ENCODE measurements at places on chromosomes 11 and 22. TPM values are rescaled to one million over a fixed set of nuclear protein-coding genes. Genes with fewer than 3 reads are reported as not detected.

Gene KLHL22
- 19.4 TPM for total RNA-seq

Gene KCTD14
- 0.97 TPM for total RNA-seq

DNA sequence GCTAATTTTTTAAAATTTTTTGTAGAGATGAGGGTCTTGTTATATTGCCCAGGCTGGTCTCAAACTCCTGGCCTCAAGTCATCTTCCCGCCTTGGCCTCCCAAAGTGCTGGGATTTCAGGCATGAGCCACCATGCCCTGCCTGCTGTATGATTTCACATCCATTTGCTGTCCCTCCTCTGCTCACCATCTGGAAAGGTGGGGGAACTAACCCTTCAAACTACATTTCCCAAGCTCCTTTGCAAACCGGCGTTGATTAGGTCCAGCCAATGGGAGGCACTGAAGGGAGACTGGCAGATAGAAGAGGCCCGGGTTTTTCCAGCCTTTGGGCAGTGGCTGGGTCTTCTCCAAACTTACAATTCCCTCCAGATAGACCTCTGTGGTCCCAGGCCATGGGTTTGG is 19.3 kb downstream of the RFPL1 start:
- DNase-seq: peak; percentile 49

- DNase-seq: no peak
These were observed 47.2 kb downstream of the PIWIL3 start for GRCh38 chr22:24727218-24727851.

GRCh38 chr11:2570211-2570811 is 125.5 kb downstream of the KCNQ1 start:
- DNase-seq: no peak

DNA sequence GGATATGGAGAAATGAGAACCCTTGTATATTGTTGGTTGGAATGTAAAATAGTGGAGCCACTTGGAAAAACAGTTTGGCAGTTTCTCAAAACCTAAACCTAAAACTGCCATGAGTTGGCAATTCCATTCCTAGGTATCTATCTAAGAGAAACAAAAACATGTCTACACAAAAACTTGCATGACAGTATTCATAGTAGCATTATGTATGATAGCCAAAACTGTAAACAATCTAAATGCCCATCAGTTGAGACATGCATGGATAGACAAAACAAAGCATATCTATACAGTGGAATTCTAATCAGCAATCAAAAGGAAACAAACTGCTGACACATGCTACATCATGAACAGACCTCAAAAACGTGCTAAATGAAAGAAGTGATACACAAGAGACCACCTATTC is 34.9 kb downstream of the TRAF6 start:
- no peak for DNase-seq

DNA sequence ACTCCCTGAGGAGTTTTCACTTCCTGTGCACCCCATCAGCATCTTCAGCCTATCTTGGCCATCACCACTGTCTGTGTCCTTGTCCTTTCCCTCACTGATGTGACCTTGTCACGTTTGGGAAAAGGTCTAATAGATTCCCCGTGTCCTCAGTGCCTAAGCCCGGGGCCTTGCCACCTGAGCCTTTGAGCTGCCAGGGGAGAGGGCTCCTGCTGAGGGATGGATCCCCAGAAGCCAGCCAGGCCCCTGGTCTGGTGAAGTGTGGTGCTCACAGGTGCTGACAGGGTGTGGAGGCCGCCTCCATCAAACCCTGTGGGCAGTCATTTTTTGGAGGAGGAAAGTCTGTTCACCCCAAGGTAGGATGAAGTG is 47.2 kb downstream of the GAB4 start:
- no peak for DNase-seq
